ENCODE measurements at places on chromosomes 11 and 22. TPM values are rescaled to one million over a fixed set of nuclear protein-coding genes. Genes with fewer than 3 reads are reported as not detected.

The SSTR3 gene
- not detected for total RNA-seq

The MUC6 gene
- not detected for total RNA-seq

The TRIM34 gene
- 4.9 TPM for total RNA-seq

The SLC43A3 gene
- not detected for total RNA-seq

The TRIM68 gene
- 6.1 TPM for total RNA-seq

The ZP1 gene
- total RNA-seq, result not detected

The MS4A4A gene
- not detected for total RNA-seq

- DNase-seq, result no peak
These were observed 255.1 kb downstream of the DCDC1 start for GRCh38 chr11:31114442-31114841.

GRCh38 chr22:49025791-49026493 lies 801.7 kb downstream of the BRD1 start:
- no peak for DNase-seq

- no peak for DNase-seq
These were observed 14.6 kb downstream of the SPECC1L start for GRCh38 chr22:24285245-24285644.

DNA sequence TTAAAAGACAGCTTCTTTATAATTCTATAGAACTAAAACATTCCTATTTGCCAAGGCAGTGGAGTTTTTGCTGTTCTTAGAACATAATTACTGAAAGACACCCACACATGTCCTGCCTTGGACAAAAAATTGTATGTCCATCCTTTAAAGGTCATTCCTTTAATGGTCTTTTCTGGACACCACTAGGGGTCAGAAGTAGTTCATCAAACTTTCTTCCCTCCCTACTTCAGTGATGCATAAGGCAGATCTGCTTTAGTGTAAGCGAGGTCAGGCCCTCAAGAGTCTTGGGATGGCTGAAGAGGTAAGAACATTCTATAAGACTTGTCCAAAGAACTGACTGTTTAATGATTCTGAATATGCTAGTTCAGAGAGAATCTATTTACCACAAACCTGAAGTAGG lies 4.3 kb upstream of the OR51V1 start:
- peak; percentile 62 for DNase-seq

GRCh38 chr11:22304337-22304961 lies 33.7 kb upstream of the SLC17A6 start:
- peak; percentile 14 for DNase-seq

DNA sequence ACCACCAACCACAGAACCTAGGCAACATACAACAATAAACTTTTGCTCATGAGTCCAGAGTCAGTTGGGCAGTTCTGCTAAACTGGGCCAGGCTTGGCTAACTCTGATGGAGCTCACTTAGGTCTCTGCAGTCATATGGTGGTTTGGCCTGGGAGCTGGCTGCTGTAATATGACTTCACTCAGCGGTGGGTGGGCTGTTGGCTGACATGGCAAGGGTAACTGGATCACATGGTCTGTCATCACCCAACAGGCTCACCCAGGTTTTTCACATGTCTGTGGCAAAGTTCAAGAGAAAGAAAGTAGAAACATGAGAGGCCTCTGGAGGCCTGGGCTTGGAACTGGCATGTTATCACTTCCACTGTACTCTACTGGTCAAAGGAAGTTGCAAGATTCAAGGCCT lies 43.2 kb upstream of the CLMP start:
- DNase-seq, result no peak

DNA sequence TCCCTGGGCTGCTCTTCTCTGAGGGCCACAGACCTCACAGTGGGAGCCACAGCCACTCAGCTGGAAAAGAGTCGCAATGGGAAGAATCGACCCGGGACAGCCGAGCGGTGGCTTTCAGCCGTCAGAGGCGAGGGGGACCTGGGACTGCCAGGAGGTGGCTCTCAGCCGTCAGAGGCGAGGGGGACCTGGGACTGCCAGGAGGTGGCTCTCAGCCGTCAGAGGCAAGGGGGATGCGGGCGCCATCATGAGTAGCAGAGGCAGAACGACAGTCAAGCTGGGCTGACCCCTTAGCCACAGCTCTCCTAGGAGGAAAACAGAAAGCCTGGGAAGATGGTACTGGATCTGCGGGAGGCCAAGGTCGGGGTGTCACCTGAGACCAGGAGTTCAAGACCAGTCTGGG lies 14.9 kb upstream of the MUC2 start:
- no peak for DNase-seq

GRCh38 chr11:95371153-95371552 lies 140.2 kb upstream of the SESN3 start:
- DNase-seq, result no peak

GRCh38 chr11:829176-829846 lies 1.6 kb downstream of the CRACR2B start:
- no peak for DNase-seq

GRCh38 chr22:22730655-22731373 lies 86.4 kb downstream of the GGTLC2 start:
- no peak for DNase-seq

All from NCI-H460 (cell line).